Posterior vena cava (tissue), 2 donors: ENCODE measurements at places on chromosomes 7 and 10.

GRCh38 chr7:70193514-70193913, 595.2 kb downstream of the AUTS2 start:
- DNase-seq = no peak

- no peak for DNase-seq
Observed at GRCh38 chr7:155340721-155341120, 43.0 kb downstream of the INSIG1 start.

DNA sequence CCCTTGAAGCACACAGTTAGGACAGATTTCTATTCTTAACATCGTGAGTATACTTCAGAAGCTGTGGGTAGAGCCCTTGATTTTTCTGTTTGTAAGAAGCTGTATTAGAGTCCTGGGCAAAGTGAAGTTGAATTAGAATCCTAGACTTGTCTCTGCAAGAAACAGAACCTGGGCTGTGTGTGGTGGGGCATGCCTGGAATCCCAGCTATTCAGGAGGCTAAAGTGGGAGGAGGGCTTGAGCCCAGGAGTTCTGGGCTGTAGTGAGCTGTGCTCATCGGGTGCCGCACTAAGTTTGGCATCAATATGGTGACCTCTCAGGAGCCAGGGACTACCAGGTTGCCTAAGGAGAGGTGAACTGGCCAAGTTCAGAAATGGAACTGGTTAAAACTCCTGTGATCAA, 183.4 kb downstream of the GNAI1 start:
- DNase-seq = no peak

- no peak for DNase-seq
Observed at GRCh38 chr7:17957871-17958270, 17.6 kb upstream of the SNX13 start.

- DNase-seq = no peak
Observed at GRCh38 chr7:55504093-55504859, 68.0 kb downstream of the VOPP1 start.

DNA sequence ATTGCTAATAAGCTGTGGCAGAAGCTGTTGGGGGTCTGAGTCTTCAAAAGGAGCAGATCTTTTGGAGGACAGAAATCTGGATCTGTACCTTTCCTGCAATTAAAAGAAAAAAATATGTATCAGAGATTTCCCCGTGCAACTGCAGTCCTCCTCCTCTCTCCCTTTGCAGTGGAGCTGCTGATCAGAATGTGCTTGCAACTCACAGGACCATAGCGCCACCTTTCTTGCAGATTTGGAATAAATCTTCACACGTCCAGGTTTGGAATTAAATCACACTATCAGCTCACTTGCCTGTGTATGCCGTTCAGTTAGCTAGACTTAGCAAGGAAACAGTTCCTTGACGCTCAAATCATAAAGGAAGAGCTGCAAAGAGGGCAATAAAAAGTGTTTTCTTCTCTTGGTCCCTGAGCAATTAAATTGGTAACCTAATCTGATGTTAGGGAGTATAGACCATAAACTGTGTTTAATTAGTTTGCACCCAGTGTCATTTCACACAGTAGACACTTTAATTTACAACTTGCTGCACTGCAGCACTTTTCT, 77.4 kb downstream of the PON1 start:
- no peak for DNase-seq
